Chondrocyte (in vitro differentiated cells): ENCODE measurements at places on chromosomes 7 and 10. TPM values are rescaled to one million over a fixed set of nuclear protein-coding genes. Genes with fewer than 3 reads are reported as not detected.

- H3K4me3 ChIP-seq, result no peak overlapping the region
- H3K36me3 ChIP-seq, result peaks cover 1% of the 10 kb centered on the region
- H3K27ac ChIP-seq, result no peak overlapping the region
- H3K4me1 ChIP-seq, result peaks cover 9% of the 10 kb centered on the region
- no peak for DNase-seq
These were observed 71.2 kb upstream of the TRIM24 start for GRCh38 chr7:138388673-138389491.

Gene LRRC18
- not detected in 3 replicates for total RNA-seq

- DNase-seq, result no peak
- no peak overlapping the region for H3K4me3 ChIP-seq
- H3K27me3 ChIP-seq, result peaks cover 15% of the 10 kb centered on the region
- H3K4me1 ChIP-seq, result peaks cover 13% of the 10 kb centered on the region
- no peak overlapping the region for H3K27ac ChIP-seq
- no peaks in the 10 kb centered on the region for H3K36me3 ChIP-seq
These were observed 10.9 kb upstream of the NFE2L3 start for GRCh38 chr7:26141077-26141476.

Gene OR2A42
- 0.12 to 0.31 TPM in 2 of 3 replicates, not detected in the other for total RNA-seq

Gene EN2
- 0.15 to 0.99 TPM (median 0.15 TPM) in 3 replicates for total RNA-seq

DNA sequence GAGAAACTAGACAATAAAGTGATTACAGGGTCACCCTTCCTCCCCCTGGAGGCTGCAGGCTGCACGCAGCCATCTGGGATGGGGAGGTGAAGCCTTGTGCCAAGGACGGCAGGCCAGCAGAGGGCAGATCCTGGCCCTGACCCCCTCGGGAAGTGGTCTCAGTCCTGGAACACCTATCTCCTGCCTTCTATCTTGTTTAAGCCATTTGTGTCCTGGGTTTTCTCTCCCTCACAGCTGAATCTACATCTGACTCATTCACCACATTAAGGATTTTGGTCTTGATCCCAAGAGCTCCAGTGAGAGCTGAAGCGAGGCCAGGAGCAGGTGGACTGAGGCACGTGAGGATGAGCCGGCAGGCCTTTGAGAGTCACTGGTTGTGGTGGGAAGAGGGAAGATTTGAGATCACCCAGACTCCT is 16.4 kb upstream of the PARP12 start:
- peaks cover 1% of the 10 kb centered on the region for H3K36me3 ChIP-seq
- H3K4me3 ChIP-seq, result no peak overlapping the region
- peaks cover 6% of the 10 kb centered on the region for H3K4me1 ChIP-seq

DNA sequence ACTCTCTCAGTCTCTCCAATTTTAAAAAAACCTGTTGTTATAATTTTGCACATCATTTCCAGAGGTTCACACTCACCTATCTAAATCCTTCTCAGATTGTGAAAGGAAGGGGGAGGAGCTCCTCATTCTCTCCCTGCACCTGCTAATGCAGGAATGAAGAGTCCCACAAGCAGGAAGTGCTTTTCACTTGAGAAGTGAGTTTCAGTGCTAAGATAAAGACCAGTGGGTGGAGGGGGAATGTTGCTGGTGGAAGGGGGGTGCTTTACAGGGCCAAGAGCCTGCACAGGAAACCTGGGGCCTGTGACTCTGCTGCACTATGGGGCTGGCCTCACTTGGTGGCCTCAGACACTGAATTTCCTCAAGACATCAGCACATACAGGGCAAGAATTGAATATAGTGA is 176.4 kb downstream of the PTPN20 start:
- H3K4me1 ChIP-seq, result no peaks in the 10 kb centered on the region
- H3K36me3 ChIP-seq, result no peaks in the 10 kb centered on the region
- no peak overlapping the region for H3K4me3 ChIP-seq
- peaks cover 2% of the 10 kb centered on the region for H3K27me3 ChIP-seq

Gene TBL2
- total RNA-seq, result 45.2 to 56.1 TPM (median 50.4 TPM) in 3 replicates

DNA sequence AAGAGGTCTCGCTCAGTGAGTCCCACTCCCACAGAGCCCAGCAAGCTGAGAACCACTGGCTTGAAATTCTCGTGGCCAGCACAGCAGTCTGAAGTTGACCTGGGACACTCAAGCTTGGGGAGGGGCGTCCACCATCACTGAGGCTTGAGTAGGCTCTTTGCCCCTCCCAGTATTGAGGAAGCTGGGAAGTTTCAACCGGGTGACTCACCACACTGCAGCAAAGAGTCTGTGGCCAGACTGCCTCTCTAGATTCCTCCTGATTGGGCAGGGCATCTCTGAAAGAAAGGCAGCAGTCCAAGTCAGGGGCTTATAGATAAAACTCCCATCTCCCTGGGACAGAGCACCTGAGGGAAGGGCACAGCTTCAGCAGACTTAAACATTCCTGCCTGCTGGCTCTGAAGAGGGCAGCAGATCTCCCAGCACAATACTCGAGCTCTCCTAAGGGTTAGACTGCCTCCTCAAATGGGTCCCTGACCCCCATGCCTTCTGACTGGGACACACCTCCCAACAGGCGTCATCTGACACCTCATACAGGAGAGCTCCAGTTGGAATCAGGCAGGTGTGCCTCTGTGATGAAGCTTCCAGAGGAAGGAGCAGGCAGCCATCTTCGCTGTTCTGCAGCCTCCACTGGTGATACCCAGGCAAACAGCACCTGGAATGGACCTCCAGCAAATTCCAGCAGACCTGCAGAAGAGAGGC is 970.9 kb upstream of the LRRN3 start:
- H3K27ac ChIP-seq, result no peak overlapping the region
- peaks cover 4% of the 10 kb centered on the region for H3K36me3 ChIP-seq
- no peak for DNase-seq
- H3K4me1 ChIP-seq, result no peaks in the 10 kb centered on the region
- no peak overlapping the region for H3K4me3 ChIP-seq

DNA sequence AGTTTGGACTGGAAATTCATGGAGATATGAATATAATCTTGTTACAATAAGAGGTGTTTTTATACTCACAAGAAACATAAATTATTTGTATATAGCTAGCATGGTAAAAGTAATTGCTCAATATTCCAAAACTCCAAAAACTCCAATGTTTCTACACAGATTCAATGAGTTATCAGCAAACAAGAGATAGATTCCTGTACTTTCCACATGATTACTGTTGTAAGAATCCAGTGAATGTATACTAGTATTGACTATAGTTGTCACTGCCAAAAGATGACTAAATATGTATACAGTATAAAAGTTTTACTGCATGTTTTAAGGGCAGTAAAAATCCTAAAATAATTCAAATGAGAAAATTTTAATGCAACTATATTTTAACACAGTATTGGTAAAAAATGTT is 10.7 kb downstream of the ATOH7 start:
- DNase-seq, result no peak
- H3K4me3 ChIP-seq, result no peak overlapping the region
- H3K27me3 ChIP-seq, result no peaks in the 10 kb centered on the region
- no peak overlapping the region for H3K27ac ChIP-seq

- peaks cover 3% of the 10 kb centered on the region for H3K36me3 ChIP-seq
- peak within 1 kb of the TSS; percentile 93 for H3K4me3 ChIP-seq
- peaks cover 25% of the 10 kb centered on the region for H3K4me1 ChIP-seq
- DNase-seq, result no peak
These were observed at the start of gene URGCP for GRCh38 chr7:43906331-43907010. TSS of gene URGCP (minus strand) at chr7:43906596. CDS start at chr7:43906575, 21 bp downstream.

GRCh38 chr7:129401967-129402860 is 32.0 kb upstream of the STRIP2 start:
- DNase-seq, result no peak
- peaks cover 7% of the 10 kb centered on the region for H3K36me3 ChIP-seq
- H3K4me3 ChIP-seq, result no peak overlapping the region
- no peak overlapping the region for H3K27ac ChIP-seq
- peaks cover 7% of the 10 kb centered on the region for H3K4me1 ChIP-seq
- H3K27me3 ChIP-seq, result no peaks in the 10 kb centered on the region

DNA sequence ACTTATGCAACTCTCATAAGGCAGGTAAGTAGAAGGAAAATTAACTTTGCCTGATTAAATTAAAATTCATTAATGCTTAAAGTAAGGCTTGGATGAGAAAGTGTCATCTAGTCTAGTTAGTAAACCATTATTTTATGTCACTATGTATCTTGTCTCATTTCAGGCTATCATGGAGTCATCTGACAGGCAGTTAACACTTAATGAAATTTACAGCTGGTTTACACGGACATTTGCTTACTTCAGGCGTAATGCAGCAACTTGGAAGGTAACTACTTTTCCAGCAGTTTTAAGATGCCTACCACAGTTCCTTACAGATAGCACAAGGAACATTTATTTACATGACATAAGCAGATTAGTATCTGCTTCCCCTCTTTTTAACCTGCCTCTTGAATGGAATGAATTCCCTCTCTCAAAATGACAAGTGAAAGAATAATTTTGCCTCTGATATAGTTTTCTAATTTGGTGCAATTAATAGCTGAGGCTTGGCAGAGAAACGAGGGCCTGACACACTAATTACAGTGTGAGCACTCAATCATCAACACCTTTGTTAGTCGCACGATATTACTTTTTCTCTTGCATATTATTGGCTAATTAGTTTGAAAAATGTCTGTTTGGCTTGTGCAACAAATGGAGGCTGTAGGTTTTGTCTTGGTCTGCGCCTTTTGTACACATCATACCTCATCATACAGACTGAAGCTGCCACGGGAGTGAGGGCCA is 245.0 kb downstream of the FOXP2 start:
- DNase-seq, result no peak
- H3K4me3 ChIP-seq, result no peak overlapping the region
- H3K27ac ChIP-seq, result no peak overlapping the region

DNA sequence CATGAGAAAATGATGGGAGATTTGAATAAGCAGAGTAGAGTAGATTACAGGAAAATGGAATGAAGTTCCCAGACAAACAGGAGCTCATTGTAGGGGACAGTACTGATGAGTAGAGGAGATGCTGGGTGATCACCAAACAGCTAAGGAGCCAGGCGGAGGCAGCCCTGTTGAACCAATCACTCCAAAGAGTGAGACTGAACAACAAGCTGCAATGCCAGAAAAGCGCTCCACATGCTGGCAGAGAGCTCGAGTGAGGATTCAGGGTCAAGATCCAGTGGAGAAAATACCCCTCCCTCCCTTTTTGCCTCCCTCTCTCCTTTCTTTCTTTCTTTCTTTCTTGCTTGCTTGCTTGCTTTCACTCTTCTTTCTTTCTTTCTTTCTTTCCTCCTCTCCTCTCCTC is 133.3 kb downstream of the PFKFB3 start:
- H3K4me1 ChIP-seq, result peaks cover 6% of the 10 kb centered on the region
- no peaks in the 10 kb centered on the region for H3K36me3 ChIP-seq
- DNase-seq, result no peak

Gene TEX47
- not detected in 3 replicates for total RNA-seq

Gene NME8
- not detected in 3 replicates for total RNA-seq

Gene MBL2
- not detected in 3 replicates for total RNA-seq

DNA sequence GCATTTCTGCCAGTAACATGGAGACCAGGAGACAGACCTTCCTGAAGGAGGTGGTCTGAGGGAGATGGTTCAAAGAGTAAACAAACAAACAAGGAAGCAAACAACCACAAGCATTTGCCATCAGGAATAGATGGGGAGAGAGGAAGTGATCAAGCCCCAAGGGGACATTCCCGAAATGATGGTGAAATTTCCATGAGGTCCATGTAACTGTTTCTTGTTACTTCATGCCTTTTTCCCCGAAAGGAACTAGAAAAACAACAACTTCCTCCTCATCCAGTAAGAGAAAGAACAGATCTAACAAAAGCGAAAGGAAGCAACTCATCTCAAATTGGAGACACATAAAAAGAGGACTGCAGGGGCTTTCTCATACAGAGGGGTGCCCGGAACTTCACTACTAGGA is 152.5 kb upstream of the ZNF32 start:
- H3K27ac ChIP-seq, result no peak overlapping the region
- peaks cover 3% of the 10 kb centered on the region for H3K4me1 ChIP-seq
- H3K4me3 ChIP-seq, result no peak overlapping the region

GRCh38 chr10:110992006-110992800 is 72.8 kb downstream of the SHOC2 start:
- no peak overlapping the region for H3K27ac ChIP-seq
- H3K4me1 ChIP-seq, result peaks cover 35% of the 10 kb centered on the region
- no peaks in the 10 kb centered on the region for H3K27me3 ChIP-seq
- H3K4me3 ChIP-seq, result no peak overlapping the region
- DNase-seq, result no peak
- H3K36me3 ChIP-seq, result peaks cover 3% of the 10 kb centered on the region

- H3K27me3 ChIP-seq, result peaks cover 4% of the 10 kb centered on the region
- H3K27ac ChIP-seq, result no peak overlapping the region
- H3K4me1 ChIP-seq, result peaks cover 20% of the 10 kb centered on the region
- DNase-seq, result no peak
- H3K4me3 ChIP-seq, result peak overlapping the region; percentile 20
These were observed 1.6 kb downstream of the HTR7 start for GRCh38 chr10:90856261-90856660.

Gene TMEM236
- 0.07 to 0.23 TPM (median 0.22 TPM) in 3 replicates for total RNA-seq

Gene OR6B1
- not detected in 3 replicates for total RNA-seq

Gene SLC26A4
- 0.55 to 0.85 TPM (median 0.60 TPM) in 3 replicates for total RNA-seq

- H3K27ac ChIP-seq, result no peak overlapping the region
- no peak for DNase-seq
- no peaks in the 10 kb centered on the region for H3K36me3 ChIP-seq
- H3K27me3 ChIP-seq, result no peaks in the 10 kb centered on the region
- no peaks in the 10 kb centered on the region for H3K4me1 ChIP-seq
These were observed 76.8 kb downstream of the TFEC start for GRCh38 chr7:115953592-115954255.

Gene NEUROD6
- total RNA-seq, result not detected in 3 replicates

DNA sequence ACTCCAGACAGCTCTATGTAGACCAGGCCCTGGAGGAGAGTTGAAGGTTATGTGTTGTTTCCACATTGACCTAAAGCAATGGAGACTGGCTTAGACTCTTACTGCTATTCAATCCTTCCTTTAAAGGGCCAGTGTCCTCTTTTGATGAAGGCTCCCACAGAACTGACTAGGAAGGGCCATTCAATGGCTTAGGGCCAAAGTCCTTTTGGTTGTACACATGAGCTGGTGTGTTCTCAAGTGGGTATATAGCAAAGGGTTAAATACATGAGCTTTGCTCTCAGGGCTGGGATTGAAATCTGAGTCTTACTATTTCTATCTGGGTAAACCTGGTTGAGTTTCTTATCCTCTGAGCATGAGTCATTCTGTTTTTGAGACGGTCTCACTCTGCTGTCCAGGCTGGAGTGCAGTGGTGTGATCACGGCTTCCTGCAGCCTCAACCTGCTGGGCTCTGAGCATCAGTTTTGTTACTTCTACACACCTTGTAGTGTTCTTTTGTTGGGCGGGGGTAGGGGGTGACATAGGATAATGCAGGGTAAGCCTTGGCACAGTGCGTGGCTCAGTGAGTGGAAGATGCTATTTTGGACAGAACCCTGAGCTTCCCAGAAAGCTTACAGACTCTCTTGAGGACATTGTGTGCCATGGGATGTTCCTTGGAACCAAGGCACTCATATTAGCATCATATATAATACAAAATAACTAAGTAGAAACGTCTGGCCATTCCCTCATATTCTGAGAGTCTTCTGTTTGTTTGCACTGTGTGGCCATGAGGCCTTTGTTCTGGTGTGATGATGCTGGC is 90.1 kb downstream of the ABCC2 start:
- no peak overlapping the region for H3K4me3 ChIP-seq
- no peak overlapping the region for H3K27ac ChIP-seq
- DNase-seq, result no peak
- H3K4me1 ChIP-seq, result peaks cover 7% of the 10 kb centered on the region
- H3K27me3 ChIP-seq, result no peaks in the 10 kb centered on the region
